Transverse colon (tissue), 4 donors: ENCODE measurements at places on chromosomes 13 and 19.
A peak's percentile ranks its signal among the peaks of the same experiment; 100 is the strongest.

- peak; percentile 96 for DNase-seq
- no peaks in the 10 kb centered on the region for H3K27me3 ChIP-seq
- no peaks in the 10 kb centered on the region for H3K36me3 ChIP-seq
- H3K4me1 ChIP-seq, result peaks cover 52% of the 10 kb centered on the region
- peak overlapping the region; percentile 94 for H3K27ac ChIP-seq
These were observed 486 bp upstream of the SPINT2 start for GRCh38 chr19:38263689-38264485.

- no peaks in the 10 kb centered on the region for H3K36me3 ChIP-seq
- H3K27me3 ChIP-seq, result peaks cover 11% of the 10 kb centered on the region
- no peak for DNase-seq
- no peak overlapping the region for H3K27ac ChIP-seq
These were observed 17.1 kb downstream of the ZNRF4 start for GRCh38 chr19:5472286-5472685.

- DNase-seq, result peak; percentile 77
- peaks cover 4% of the 10 kb centered on the region for H3K4me1 ChIP-seq
- H3K4me3 ChIP-seq, result no peak overlapping the region
- no peak overlapping the region for H3K27ac ChIP-seq
- peaks cover 10% of the 10 kb centered on the region for H3K27me3 ChIP-seq
These were observed 16.1 kb upstream of the MADCAM1 start for GRCh38 chr19:480016-480855.

- no peak overlapping the region for H3K4me3 ChIP-seq
- H3K27me3 ChIP-seq, result no peaks in the 10 kb centered on the region
- DNase-seq, result no peak
- H3K36me3 ChIP-seq, result no peaks in the 10 kb centered on the region
- H3K27ac ChIP-seq, result no peak overlapping the region
These were observed 11.1 kb upstream of the CEACAM16 start for GRCh38 chr19:44687888-44688287.

DNA sequence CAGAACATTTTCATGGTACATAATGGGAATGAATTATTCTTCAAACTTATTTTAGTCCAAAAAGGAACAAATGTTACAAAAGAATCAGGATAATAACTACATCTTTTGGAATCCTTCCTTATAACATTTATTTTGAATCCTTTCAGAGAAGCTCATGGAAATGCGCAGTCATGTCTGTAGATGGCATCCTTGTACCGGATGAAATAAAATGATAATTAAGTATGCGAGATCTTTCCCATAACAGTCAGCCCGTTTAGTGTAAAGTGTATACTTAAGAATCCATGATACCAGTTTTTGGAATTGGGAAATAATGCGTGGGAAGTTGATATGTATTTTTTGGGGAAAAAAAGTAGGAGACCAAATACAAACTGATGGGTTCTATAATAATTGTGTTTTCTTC is 418.8 kb downstream of the GPC5 start:
- DNase-seq, result no peak
- peaks cover 7% of the 10 kb centered on the region for H3K4me1 ChIP-seq
- no peaks in the 10 kb centered on the region for H3K27me3 ChIP-seq
- no peaks in the 10 kb centered on the region for H3K36me3 ChIP-seq
- no peak overlapping the region for H3K4me3 ChIP-seq

DNA sequence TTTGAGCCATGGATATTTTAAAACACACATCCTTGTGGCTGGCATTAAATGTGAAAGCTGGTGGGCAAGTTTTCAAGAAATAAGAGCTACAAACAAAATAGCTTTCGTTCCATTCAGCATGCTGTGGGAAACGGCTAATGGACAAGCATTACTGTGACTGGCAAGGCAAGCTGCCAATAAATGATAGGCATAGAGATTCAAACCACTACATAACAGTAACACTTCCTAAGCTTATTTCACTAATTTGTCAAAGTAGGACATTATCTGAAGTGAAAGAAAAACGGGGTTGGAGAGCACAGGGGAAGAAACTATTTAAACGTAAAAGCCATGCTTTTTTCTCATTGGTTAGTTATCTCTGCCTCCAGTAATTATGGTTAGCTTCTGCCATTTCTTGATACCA is 26.0 kb downstream of the OBI1 start:
- H3K27ac ChIP-seq, result no peak overlapping the region
- DNase-seq, result no peak
- H3K27me3 ChIP-seq, result no peaks in the 10 kb centered on the region
- no peaks in the 10 kb centered on the region for H3K4me1 ChIP-seq
- H3K4me3 ChIP-seq, result no peak overlapping the region

GRCh38 chr19:15253061-15253460 is 20.8 kb upstream of the EPHX3 start:
- H3K27ac ChIP-seq, result peak overlapping the region; percentile 82
- peaks cover 41% of the 10 kb centered on the region for H3K36me3 ChIP-seq
- no peak for DNase-seq
- H3K4me3 ChIP-seq, result no peak overlapping the region

- no peaks in the 10 kb centered on the region for H3K36me3 ChIP-seq
- DNase-seq, result no peak
- H3K27ac ChIP-seq, result peak overlapping the region; percentile 54
- peaks cover 7% of the 10 kb centered on the region for H3K4me1 ChIP-seq
- no peaks in the 10 kb centered on the region for H3K27me3 ChIP-seq
These were observed 429 bp upstream of the ZNF225 start for GRCh38 chr19:44112802-44113137.

DNA sequence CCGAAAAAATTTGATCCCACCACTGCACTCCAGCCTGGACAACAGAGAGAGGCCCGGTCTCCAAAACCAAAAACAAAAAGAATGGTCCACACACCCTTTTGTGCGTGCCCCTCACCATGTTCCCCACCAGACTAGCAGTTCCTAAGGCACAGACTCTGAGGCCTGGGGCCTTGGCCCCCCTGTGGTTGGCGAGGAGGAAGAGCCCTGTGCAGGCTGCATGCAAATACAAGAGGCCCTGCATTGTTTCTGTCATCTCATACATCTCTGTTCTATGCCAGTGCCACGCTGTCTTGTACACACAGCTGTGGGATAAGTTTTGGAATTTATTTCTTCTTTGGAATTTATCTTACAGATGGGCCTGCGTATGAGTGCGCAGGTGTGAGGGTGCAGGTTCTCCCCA is 4.7 kb upstream of the YJEFN3 start:
- no peaks in the 10 kb centered on the region for H3K27me3 ChIP-seq
- no peak overlapping the region for H3K27ac ChIP-seq
- peaks cover 8% of the 10 kb centered on the region for H3K36me3 ChIP-seq
- H3K4me1 ChIP-seq, result no peaks in the 10 kb centered on the region
- H3K4me3 ChIP-seq, result no peak overlapping the region
- DNase-seq, result no peak

DNA sequence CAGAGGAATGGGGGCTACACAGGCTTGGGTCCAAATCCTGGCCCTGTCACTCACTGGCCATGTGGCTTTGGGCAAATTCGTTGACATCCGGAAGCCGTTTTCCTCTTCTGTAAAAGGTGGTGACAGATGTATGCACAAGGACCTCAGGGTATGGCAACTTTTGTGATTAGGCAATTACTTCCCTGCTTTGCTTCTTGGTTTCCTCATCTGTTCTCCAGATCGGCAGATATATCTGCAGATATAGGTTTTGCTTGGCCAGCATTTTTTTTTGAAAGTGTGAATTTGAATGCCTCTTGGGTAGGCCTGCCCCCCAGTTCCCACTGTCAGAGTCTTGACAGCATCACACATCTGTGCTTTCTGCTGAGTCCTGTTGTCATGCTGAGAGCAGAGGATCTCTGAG is 17.7 kb downstream of the TMEM272 start:
- DNase-seq, result no peak
- peaks cover 27% of the 10 kb centered on the region for H3K4me1 ChIP-seq
- H3K36me3 ChIP-seq, result no peaks in the 10 kb centered on the region
- peak overlapping the region; percentile 27 for H3K27ac ChIP-seq
- no peak overlapping the region for H3K4me3 ChIP-seq

DNA sequence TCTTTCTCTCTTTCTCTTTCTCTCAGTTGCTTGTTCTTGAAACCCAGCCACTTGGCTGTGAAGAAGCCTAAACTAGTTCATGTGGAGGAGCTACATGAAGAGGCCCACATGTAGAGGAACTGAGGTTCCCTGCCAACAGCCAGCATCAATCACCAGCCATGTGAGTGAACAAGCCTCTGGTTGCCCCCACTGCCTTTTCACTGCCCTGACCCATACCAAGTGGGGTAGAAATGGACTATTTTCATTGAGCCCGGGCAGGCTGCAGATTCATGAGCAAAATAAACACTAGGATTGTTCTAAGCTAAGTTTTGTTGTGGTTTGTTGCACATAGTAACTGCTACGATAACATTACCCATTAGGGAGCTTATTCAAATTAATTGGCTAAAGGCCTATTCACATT is 78.7 kb upstream of the FAM216B start:
- no peaks in the 10 kb centered on the region for H3K4me1 ChIP-seq
- H3K27ac ChIP-seq, result no peak overlapping the region

DNA sequence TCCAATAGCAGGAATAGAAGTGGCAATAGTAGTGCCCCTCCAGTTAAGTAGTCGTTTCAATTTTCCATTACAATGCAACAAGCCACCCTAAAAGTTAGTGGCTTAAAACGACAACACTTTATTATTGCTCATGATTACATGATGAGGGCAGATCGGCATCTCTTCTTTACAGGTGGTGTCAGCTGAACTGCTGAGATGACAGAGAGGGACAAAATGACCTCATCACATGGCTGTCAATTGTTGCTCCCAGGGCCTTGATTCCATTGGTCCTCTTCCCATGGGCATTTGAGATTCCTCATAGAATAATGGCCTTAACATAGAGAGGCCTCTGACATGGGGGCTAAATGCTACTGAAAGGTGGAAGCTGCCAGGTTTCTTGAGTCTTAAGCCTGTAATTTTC is 679.8 kb upstream of the KLHL1 start:
- no peaks in the 10 kb centered on the region for H3K4me1 ChIP-seq
- H3K36me3 ChIP-seq, result no peaks in the 10 kb centered on the region
- H3K4me3 ChIP-seq, result no peak overlapping the region
- H3K27ac ChIP-seq, result no peak overlapping the region
- no peaks in the 10 kb centered on the region for H3K27me3 ChIP-seq
- DNase-seq, result no peak

GRCh38 chr19:49387936-49388372 is at the start of gene KASH5:
KASH5 (plus strand) TSS chr19:49388249; CDS start chr19:49390884, 2,635 bp downstream.
- no peak within 1 kb of the TSS for H3K27ac ChIP-seq
- peak; percentile 78 for DNase-seq
- H3K27me3 ChIP-seq, result no peaks in the 10 kb centered on the region

DNA sequence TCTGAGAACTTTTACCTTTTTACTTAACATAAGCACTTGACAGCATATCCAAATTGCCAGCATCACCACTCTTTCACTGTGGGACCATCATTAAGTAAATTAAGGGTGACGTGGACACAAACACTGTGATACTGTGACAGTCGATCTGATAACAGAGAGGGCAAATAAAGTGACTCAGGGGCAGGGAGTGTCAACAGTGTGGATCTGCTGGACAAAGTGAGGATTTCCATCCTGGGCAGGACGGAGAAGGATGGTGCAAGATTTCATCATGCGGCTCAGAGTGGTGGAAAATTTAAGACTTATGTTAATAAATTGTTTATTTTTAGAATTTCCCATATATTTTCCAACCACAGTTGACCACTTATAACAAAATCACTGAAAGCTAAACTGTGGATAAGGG is 60.0 kb upstream of the WDFY2 start:
- H3K27me3 ChIP-seq, result no peaks in the 10 kb centered on the region
- H3K4me3 ChIP-seq, result no peak overlapping the region
- DNase-seq, result no peak
- H3K36me3 ChIP-seq, result no peaks in the 10 kb centered on the region

DNA sequence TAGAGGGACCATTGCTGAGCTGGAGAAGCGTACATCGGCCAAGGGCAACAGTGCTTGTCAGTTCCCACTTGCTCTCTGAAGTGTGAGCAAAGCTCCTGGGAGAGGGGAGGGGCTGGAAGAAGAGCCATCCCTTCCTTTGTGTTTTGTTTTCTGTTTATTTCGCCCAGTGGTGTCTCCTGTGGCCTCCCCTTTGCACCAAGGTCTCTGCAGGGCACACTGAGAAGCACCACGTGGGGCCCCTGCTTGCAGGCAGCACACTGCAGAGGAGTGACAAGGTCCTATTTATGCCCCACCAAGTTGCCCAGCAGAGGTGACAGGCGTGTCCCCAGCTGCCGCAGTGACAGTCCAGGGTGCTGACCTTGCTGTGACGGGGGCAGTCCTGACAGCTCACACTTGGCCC is 24.0 kb downstream of the GRIN2D start:
- H3K27me3 ChIP-seq, result peaks cover 30% of the 10 kb centered on the region
- no peak for DNase-seq
- no peaks in the 10 kb centered on the region for H3K36me3 ChIP-seq
- no peak overlapping the region for H3K27ac ChIP-seq
- peaks cover 10% of the 10 kb centered on the region for H3K4me1 ChIP-seq
- H3K4me3 ChIP-seq, result no peak overlapping the region

DNA sequence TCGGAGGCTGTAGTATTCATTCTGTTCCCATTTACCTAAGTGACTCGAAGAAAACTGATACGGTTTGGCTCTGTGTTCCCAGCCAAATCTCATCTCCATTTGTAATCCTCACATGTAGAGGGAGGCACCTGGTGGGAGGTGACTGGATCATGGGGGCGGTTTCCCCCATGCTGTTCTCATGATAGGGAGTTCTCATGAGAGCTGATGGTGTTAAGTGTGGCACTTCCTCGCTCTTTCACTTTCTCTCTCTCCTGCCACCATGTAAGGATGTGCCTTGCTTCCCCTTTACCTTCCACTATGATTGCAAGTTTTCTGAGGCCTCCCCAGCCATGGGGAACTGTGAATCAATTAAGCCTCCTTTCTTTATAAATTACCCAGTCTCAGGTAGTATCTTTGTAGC is 23.5 kb downstream of the SLAIN1 start:
- no peak overlapping the region for H3K27ac ChIP-seq
- no peaks in the 10 kb centered on the region for H3K27me3 ChIP-seq
- no peaks in the 10 kb centered on the region for H3K4me1 ChIP-seq
- no peak overlapping the region for H3K4me3 ChIP-seq

DNA sequence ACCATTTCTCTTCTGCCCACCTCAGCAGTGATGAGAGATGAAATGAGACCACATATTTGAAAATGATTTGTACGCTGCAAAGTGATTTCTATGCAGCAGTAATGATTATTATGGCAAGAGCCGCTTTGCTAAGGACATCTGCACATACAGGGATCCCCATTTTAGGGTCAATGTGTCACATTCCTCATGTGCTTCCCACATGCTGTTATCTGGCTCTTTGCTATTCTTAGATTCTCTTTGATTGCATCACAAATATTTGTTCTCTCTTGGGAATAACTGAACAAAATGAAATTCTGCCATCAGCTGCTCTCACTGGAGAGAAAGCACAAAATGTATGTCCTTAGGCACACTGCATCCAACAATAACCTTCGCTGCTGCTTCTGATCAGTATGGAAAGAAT is 209.5 kb upstream of the IPO5 start:
- H3K4me1 ChIP-seq, result no peaks in the 10 kb centered on the region
- no peak for DNase-seq
- no peaks in the 10 kb centered on the region for H3K27me3 ChIP-seq
- H3K4me3 ChIP-seq, result no peak overlapping the region

DNA sequence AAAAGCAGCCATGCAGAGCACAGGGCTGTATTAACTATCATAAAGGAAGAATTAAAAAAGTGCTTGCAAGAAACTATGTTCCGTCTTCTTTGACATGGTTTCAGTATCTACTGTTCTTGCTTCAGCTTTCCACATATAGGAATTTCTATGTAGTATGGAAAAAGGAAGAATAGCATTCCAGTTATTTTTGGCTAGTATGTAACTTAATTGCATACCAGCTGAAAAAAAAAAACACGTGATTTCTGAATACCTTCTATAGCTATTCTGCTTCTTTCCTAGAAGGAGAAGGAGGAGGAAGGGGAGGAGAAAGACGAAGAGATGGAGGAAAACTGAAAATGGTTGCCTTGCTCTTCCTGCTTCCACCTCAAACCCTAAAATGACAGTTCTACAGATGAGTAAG is 619.0 kb downstream of the KCTD12 start:
- DNase-seq, result no peak
- H3K27ac ChIP-seq, result no peak overlapping the region
- H3K4me1 ChIP-seq, result no peaks in the 10 kb centered on the region
- no peaks in the 10 kb centered on the region for H3K27me3 ChIP-seq
- no peak overlapping the region for H3K4me3 ChIP-seq
